ENCODE measurements at places on chromosomes 16 and 17.

- no peak for DNase-seq
Observed at GRCh38 chr17:80591788-80592187, 47.1 kb downstream of the RPTOR start.

GRCh38 chr17:17590141-17590751 is 1.3 kb downstream of the PEMT start:
- DNase-seq, result no peak

- peak; percentile 44 for DNase-seq
Observed at GRCh38 chr16:87724490-87725291, 41.1 kb downstream of the KLHDC4 start.

DNA sequence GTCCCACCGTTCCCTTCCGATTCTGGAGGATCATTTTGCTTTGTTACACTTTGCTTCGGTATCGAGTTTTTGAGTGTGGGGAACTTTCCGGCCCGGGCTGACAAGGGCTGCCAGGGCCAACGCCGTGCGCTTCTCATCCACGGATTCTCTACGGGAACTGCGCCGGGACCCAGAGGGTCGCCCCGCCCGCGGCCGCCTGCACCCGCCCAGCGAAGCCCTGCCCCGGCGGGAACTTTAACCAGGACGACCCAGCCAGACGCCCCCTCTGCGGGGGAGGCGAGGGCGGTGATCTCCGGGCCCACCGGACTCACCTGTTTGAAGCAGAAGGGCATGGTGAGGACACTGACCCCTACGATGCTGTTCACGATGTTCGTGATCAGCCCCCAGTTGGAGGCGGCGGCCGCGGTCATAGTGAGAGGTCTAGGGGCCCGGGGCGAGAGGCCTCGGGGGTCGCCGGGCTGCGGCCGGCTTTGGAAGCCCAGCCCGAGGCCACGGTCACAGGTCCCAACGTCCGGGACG is 536 bp downstream of the SLC38A10 start:
- DNase-seq, result peak; percentile 21

- peak; percentile 20 for DNase-seq
Observed at GRCh38 chr17:58970609-58971450, 135.8 kb downstream of the TRIM37 start.

GRCh38 chr17:13509527-13509926 is 92.2 kb downstream of the HS3ST3A1 start:
- no peak for DNase-seq

GRCh38 chr16:3842994-3843393 is 37.5 kb downstream of the CREBBP start:
- DNase-seq, result no peak

DNA sequence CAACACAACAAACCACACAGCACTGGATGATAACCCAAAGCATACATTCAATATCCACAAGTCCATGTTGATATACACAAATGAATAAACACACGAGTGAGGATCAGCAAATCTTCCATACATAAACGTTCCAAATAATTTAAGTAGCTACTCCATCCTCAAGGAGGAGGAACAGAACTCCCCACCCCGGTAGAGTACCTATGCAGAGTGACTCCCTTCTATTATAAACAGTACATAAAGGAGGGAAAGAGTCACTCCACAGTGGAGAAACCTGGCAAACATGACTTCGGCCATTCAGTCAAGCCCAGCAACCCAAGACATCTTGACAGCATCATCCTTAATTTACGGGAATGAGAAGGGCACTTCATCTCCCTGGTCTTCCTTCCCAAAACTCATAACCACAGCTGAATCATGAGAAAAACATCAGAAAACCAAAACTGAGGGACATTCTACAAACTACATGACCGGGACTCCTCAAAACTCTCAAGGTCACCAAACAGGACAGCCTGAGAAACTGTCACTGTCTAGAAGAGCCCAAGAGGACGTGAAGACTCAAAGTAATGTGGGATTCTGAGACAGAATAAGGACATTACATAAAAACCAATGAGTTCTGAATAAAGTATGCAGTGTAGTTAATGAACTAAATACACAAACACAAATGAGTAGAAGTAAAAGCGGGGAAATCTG is 5.6 kb downstream of the USP22 start:
- DNase-seq, result no peak

GRCh38 chr17:40373324-40373723 is 8.8 kb upstream of the GJD3 start:
- DNase-seq, result no peak

DNA sequence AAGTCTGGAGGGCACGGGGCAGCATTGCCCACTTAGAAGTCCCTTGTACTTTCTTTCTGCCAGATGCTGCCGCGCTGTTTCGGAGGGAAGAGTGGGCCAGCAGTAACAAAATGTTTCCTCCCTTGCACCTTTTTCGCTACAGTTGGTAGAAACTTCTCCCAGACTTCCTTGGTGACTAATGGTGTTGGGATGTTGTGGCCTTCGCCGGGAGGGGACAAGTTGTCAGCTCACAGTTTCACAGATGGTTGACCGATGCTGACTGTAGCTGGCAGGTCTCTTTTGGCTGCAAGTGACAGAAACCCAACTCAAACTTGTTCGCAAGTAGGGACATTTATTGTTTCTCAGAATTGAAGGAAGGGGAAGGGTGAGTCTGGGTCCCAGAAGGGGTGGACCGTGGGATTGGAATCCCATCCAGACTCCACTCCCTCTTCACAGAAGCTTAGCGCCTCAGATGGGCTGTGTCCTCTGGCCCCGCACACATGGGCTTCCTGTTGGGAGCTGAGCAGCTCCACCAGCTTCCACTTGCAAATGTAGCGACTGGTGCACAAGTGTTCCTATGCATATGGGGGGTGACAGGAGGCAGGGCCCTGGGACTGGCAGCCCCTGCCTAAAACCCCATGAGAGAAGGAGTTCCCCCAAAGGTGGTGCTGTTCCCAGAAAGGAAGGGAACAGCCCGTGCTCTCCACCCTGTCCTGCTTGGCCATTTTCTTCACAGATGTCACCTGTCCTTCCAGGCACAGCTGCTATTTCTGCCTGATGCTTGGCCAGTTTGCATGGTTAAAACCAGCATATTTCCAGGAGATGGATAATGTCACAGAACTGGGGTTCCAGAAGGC is 30.9 kb upstream of the RPRML start:
- DNase-seq, result peak; percentile 33

GRCh38 chr16:67009158-67009557 is 19.8 kb upstream of the CBFB start:
- no peak for DNase-seq

DNA sequence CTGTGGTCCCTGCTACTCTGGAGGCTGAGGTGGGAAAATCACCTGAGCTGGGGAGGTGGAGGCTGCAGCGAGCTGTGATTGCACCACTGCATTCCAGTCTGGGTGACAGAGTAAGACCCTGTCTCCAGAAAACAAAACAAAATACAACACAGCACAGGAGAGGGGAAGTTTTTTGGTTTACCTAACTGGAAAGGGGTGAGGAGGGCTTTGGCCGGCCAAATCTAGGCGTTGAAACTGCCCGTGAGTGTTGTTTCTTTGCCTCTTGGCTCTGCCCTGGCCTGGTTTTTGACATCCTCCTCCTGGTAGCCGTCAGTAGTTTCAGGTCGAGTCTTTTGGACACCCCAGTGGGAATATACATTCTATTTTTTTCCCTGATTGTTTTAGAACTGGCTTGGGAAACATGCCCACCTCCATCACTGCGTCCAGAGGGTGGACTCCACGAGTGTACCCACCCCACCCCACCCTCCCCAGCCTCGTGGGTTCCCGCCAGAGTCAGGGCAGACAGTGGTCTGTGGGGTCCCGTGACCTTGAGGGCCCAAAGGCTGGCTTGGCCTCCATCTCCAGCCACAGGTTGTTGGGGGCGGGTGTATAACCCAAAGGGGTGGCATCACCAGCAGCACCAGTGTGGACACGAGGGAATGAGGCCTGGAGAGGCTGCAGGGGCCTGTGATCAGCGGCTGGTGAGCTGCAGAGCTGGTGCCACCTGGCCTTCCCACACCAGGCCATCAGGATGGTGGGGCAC is 42.7 kb downstream of the NT5M start:
- no peak for DNase-seq

DNA sequence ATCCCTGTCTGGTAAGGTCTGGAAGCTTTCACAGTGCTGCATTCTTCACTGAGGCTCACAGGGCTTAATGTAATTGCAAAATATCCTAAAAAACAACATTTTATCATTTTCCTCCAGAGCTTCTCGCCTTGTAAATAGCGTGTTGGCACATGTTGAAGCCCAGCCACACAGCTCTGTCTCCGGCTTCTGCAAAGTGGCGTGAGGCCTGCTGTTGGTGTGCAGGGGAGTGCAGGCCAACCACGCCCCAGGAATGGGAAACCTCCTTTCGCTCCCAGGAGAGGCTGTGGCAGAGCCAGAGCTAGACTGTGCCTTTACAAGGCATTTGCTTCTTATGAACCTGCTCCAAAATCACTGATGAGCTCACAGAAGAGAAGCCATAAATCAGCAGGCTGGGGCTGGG is 248.2 kb upstream of the MAF start:
- DNase-seq, result no peak

- DNase-seq, result no peak
Observed at GRCh38 chr17:62641153-62641552, 13.7 kb downstream of the MRC2 start.

- no peak for DNase-seq
Observed at GRCh38 chr17:7541074-7541621, 7.7 kb upstream of the TNFSF12 start.

GRCh38 chr17:48198950-48199541 is 91.5 kb downstream of the SNX11 start:
- DNase-seq, result peak; percentile 25

- no peak for DNase-seq
Observed at GRCh38 chr16:88292007-88292970, 90.5 kb upstream of the ZNF469 start.

- no peak for DNase-seq
Observed at GRCh38 chr16:49781401-49781800, 74.5 kb downstream of the ZNF423 start.

GRCh38 chr17:4532860-4533522 is 22.2 kb downstream of the MYBBP1A start:
- no peak for DNase-seq

DNA sequence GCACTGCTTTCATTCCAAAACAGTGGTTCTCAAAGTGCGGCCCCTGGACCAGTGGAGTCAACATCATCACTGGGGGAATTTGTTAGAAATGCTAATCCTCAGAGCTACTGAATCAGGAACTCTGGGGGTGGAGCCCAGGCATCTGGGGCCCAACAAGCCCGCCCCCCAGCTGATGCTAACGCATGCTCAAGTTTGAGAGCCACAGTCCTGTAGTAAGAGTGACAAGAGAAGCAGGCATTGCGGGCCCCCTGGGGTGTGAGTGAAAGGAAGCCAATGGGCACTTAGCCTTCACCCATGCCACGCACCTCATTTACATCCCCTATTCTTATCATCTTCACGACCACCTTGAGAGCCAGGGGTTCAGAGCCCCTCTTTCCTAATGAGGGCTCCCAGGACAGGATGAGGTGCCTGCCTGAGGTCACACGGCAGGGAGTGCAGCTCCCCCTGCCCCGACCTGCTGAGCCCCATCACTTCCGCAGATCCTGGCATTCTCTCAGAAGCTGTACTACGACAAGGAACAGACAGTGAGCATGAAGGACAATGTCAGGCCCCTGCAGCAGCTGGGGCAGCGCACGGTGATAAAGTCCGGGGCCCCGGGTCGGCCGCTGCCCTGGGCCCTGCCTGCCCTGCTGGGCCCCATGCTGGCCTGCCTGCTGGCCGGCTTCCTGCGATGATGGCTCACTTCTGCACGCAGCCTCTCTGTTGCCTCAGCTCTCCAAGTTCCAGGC is 9.1 kb downstream of the CA4 start:
- DNase-seq, result no peak

DNA sequence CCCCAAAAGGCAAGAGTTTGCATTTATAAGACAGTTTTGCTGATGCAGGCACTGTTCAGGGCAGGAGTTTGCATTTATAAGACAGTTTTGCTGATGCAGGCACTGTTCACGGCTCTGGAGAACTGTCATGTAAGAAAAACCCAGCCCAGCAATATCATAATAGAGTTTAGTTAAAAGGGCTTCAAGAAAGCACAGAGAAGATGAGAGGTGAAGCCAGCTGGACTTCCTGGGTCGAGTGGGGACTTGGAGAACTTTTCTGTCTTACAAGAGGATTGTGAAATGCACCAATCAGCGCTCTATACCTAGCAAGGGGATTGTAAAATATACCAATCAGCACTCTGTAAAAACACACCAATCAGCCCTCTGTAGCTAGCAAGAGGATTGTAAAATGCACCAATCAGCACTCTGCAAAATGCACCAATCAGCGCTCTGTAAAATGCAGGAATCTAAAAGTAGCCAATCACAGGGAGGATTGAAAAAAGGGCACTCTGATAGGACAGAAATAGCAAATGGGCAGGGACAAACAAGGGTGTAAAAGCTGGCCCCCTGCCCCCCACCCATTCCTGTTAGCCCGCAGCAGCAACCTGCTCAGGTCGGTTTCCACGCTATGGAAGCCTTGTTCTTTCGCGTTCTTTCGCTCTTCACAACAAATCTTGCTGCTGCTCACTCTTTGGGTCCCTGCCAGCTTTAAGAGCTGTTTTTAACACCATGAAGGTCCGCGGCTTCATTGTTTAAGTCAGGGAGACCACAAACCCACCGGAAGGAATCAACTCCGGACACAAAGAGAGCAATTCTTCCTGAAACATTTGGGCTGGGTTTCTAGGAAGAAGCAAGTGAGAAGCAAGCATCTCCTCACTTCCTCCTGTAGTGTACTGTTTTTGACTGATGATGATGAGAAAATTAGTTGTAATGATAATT is 1.8 kb upstream of the CBX1 start:
- no peak for DNase-seq

GRCh38 chr17:60151355-60151754 is 1.6 kb downstream of the CA4 start:
- no peak for DNase-seq

DNA sequence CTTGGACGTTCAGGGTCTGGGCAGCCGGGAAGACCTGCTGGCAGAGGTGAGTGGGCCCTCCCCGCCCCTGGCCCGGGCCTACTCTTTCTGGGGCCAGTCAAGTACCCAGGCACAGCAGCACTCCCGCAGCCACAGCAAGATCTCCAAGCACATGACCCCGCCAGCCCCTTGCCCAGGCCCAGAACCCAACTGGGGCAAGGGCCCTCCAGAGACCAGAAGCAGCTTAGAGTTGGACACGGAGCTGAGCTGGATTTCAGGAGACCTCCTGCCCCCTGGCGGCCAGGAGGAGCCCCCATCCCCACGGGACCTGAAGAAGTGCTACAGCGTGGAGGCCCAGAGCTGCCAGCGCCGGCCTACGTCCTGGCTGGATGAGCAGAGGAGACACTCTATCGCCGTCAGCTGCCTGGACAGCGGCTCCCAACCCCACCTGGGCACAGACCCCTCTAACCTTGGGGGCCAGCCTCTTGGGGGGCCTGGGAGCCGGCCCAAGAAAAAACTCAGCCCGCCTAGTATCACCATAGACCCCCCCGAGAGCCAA is 8.6 kb upstream of the ABCC3 start:
- peak; percentile 80 for DNase-seq

DNA sequence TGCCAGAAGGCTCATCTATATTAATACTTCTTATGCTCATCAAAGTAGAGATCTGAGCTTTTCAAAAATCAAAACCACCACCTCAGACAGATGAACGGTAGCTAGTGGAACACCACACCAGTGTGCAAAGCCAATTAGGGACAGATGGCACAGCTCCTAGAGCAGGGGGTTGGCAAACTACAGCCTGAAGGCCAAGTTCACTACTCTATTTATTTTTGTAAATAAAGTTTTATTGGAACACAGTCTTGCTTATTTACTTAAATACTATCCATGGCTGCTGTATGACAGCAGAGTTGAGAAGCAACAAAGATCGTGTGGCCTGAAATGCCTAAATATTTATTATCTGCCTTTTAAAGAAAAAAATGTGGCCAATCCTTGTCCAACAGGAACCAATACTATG is 56.8 kb downstream of the AMFR start:
- DNase-seq, result no peak

Measured in Daoy (cell line).